ENCODE measurements at places on chromosomes 5 and 9.
A peak's percentile ranks its signal among the peaks of the same experiment; 100 is the strongest.

- DNase-seq, result no peak
Observed at GRCh38 chr9:116461632-116462031, 225.5 kb upstream of the TRIM32 start.

GRCh38 chr9:4197548-4197947 is 102.3 kb downstream of the GLIS3 start:
- DNase-seq, result peak; percentile 4

GRCh38 chr9:130444565-130445221 is at the start of gene ASS1:
TSS of gene ASS1 (plus strand) at chr9:130444961. CDS start at chr9:130452229, 7,268 bp downstream.
- peak; percentile 32 for DNase-seq

GRCh38 chr5:151213803-151214613 is 9.9 kb downstream of the CCDC69 start:
- peak; percentile 98 for DNase-seq

DNA sequence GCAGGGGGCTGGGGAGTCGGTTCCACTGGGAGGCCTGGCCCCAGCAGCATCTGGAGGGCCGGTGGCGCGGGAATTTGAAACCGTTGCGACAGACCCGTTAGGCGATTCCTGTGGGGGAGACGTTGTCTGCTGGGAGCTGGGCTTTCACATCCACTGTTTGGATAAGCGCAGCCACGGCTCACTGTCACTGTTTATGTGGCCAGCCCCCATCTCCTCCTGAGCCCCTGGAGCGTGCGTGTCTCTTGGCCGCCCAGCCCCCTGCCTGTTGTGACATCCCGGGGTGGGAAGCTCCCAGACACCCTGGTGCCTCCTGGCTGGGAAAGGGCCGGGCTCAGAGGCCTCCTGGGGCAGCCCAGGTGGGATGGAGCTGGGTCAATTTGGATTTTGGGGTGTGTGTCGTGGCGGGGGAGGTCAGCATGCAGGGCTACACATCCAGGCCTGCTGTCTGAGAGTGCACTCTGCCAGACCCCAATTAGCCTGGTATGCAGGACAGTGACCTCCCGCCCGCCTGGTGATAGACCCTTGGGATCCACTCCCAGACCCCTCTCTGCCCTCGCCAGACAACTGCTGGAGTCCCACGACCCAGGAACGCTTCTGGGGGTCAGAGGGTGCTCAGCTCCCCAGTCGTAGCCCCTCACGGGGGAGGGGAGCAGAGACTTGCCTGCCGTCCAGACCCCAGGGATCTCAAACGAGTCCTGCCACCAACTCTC is 62.0 kb upstream of the RNU6ATAC start:
- peak; percentile 91 for DNase-seq

GRCh38 chr5:41817625-41818301 is 52.5 kb downstream of the OXCT1 start:
- DNase-seq, result no peak

DNA sequence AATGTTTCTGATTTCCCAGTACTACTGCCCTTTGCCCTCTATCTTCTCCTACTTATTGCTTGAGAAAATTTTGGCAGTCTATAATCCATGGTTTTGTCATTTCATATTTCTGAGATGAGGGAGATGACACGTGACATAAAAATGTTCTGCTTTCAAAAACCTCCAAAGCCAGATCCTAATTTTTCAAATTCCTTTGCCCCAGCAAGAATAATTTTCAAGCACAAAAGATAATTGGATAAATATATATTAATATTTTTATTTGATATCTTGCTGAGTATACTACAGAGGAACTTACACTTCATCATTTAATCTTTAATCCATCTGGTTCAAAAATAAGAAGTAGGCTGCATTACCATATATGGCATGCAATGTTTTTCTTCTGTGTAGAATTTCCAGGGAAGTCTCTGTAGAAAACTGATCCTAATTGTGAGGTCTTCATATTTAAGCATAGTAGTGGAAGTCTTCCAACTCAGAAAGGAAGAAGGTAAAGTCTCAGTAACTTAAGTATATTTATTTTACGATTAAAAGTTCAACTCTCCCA is 1738.8 kb downstream of the EFNA5 start:
- DNase-seq, result no peak

GRCh38 chr5:54440456-54440893 is 15.0 kb upstream of the HSPB3 start:
- DNase-seq, result no peak

DNA sequence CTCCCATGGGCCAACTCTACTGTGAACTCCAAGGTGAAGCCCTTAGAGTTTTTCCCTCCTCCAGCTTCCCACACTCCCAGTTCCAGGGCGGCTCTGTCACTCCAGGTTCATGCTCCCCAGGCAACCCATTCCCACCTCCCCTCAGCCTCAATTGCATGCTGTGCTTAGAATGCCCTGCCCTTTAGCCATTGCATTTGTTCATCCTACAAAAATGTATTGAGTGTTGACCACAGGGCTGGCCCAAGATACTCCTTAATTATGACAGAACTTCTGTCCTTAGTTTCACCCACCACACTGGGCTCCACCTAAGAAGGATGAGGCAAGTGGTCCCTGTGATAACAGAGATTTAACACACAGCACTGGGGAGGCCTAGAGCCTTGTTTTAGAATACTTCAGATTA is 236.1 kb downstream of the ADAMTSL1 start:
- no peak for DNase-seq

DNA sequence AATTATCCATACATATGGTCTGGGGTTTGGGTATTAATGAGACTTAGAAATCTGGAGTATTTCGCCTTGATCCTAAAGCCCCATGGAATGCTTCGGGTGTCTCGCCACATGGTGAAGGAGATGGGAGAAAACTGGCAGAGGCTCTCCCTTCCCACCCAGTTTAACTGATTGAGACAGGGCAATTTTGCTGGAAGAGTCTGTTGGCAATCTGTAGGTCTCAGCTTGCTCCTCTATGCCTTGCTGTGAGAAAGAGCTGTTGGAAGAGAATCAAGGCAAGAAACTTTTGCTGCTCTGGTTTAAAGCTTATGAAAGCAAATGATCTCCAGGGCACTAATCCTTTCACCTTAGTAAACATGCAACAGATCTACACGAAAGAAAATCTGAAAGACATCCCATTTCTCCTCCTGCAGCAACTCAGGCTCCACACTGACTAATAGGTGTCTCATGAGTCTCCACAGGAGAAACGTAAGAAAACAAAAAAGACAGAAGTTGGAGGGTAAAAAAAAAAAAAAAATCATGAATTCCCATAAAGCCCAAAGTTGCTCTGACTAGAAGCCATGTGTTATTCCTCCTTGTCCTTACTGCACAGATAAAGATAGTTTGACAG is 369.9 kb downstream of the EFNA5 start:
- DNase-seq, result no peak

DNA sequence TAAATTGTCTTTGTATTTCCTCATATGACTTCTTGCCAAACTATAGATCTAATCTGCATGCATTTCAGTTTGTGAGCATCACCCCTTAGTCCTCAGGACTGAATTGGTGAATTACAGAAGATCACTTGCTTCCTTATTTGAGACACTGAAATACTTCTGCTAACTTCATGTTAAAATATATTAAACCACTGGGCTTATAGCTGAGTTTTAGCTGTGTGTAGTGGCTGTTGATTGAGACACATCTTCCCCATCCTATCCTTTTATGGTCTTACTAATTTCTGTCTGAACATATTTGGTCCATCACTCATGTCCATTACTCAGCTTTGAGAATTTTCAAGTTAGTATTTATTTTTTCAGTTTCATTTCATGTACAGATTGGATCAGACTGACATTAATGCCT is 295.9 kb downstream of the PSAT1 start:
- no peak for DNase-seq

DNA sequence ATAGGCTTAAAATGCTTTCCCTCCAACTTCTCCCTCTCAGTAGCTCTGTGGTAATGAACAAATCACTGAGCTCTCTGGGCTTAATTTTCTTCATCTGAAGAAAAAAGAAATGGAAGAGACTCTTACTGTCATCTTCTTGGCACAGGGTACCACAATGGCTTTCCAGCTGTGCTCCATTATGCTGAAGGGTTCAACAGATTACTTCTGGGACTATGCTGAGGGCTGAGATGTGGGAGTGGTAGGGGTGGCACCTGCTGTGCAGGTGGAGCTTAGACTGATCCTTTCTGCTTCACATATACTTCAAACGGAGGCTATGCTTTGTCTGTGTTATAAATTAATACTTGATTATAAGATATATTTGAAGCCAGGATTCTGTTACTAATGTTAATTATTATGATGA is 840.2 kb upstream of the C9orf72 start:
- no peak for DNase-seq

Data from HL-60 (cell line).